Right lung (tissue), 10 donors: ENCODE measurements at places on chromosomes 12 and 14. TPM values are rescaled to one million over a fixed set of nuclear protein-coding genes. Genes with fewer than 3 reads are reported as not detected.

DNA sequence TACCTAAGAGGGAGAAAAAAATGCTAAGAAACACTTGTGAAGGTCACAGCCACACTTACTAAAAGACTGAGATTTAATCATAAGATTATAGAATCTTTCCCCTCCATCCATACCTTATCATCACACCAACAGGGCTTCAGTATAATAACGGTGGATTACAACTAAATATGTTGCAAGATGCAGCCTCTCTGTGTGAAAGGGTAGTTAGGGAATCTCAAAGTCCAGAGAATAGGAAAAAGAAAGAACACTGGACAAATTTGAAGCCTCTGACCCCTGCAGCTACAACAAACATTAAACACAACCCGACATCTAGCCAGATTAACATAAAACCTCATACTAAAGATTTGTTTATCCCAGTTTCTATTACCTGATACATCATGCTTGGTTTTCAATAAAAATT, 181.0 kb downstream of the C12orf42 start:
- DNase-seq: no peak

DNA sequence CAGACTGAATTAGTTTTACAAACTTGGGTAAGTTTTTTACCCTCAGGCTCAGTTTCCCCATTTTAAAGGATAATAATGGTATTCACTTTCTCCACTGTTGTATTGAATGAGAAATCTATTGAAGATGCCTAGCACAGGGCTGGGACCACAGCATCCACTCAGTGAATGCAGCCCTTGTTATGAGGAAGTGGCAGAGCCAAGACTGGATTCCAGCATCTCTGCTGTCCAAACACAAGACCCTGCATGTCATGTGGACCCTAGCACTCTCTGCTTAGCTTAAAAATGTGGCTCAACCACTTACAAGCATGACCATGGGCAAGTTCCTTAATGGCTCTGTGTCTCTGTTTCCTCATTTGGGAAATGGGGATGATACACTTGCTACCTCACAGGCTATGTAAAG, 24.1 kb upstream of the TRIM9 start:
- DNase-seq: no peak

The PRKD1 gene
- polyA plus RNA-seq: 22.8 TPM

DNA sequence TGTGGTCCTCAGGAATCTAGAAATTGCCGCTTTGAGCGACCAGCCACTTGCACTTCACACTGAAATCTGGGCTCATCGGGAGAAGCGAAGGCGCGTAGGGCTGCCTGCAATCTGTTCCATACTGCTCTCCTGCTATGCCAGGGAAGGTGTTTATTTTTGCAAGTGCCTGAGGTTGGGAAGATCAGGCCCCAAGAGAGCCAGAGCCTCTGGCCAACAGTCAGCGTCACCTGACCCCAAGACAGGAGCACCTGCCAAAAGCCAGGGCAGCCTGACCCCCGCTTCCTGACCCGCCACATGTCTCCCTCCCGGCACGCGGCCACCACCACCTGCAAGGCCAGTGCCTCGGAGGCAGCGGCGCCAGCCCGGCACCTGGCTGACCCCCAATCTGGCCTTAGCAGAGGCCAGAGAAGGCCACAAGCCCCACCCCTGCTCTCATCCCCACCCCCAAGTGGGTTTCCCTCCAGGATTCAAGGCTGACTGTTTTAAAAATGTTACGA, 94.4 kb downstream of the CHGA start:
- DNase-seq: no peak

DNA sequence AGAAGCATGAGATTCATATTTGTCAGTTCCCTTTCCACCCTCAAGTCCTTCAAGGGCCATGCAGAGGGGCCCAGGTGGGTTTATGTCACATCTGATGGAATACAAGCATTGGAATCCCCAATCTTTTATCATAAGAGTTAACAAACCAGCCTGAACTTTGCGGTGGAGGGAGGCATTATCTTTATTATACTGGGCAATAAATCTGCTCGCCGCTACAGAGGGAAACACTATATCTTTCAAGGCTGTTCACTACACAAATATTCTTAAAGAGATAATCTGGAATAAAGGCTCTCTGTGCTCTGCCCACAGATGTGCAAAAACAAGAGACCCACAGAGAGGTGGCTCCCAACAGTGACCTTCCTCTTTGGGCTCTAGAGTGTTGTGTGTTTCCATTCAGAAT, 153.6 kb upstream of the PLEKHA5 start:
- no peak for DNase-seq

The FZD10 gene
- polyA plus RNA-seq: 1.4 TPM

DNA sequence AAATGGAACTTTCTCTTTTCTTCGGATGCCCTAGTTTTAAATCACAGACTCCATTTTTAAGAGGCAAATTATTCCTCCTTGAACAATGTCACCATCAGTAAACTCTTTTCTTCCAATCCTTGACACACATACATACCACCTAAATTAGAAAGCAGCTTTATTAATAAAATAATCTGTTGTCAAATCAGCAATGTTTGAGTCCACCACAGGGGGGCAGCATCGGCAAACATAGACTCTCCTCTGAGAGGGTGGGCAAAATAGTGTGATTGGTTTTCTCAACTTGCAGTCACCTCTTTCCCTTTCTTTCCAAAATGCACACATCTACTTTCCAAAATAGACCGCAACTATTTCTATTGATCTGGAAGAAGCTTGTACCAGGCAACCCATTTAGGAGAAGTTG, 438.4 kb upstream of the OR4E1 start:
- DNase-seq: no peak

DNA sequence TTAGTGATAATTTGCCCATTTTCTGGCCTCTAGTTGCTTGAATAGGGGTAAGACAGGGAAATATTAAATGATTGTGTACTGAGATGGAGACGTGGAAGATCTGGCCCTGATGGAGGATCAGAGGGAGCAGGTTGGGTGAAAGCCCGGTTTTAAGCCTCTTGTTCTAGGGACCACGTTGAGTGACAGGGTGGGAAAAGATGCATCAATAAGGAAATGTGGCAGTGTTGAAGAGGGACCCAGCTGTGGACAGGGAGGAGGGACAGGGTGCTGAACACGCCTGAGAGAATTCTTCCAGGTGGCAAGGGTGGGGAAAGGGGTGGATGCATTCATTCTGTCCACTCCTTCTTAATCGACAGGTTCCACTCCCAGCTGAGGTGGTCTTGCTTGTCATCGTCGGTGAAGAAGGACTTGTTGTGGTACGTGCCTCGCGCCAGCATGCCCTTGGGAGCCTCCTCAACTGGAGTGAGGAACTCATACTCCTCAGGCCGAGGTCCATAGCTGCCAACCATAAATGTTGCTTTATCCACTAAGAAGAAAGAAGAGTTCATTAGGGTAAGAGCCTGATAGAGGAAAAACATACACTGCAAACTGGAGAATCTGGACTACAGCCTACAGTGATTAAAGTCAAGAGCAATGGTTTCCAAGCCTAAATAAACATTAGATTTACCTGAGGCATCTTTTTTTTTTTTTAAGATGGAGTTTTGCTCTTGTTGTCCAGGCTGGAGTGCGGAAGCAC, 4.0 kb upstream of the ERP27 start:
- no peak for DNase-seq

DNA sequence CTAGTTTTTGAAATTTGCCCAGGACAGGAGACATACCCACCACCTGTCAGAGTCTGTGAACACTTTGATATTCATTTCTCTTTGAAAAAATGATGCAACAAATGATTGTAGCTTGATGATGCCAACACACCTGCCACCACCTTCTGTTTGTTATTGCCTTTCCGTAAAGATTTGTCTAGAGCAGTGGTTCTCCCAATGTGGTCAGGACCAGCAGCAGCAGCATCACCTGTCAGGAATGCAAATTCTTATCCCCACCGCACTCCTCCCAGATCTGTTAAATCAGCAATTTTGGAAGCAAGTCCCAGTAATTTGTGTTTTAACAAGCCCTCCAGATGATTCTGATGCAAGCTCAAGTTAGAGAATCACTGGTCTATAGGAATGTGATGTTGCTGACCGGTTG, 9.9 kb downstream of the CCDC175 start:
- DNase-seq: no peak

The AQP5 gene
- 11.4 TPM for polyA plus RNA-seq
